ENCODE measurements at places on chromosomes 12 and 14.

GRCh38 chr12:29591140-29592020, 93.9 kb upstream of the OVCH1 start:
- no peak for DNase-seq

GRCh38 chr14:25953532-25954139, 644.2 kb downstream of the NOVA1 start:
- DNase-seq: no peak

DNA sequence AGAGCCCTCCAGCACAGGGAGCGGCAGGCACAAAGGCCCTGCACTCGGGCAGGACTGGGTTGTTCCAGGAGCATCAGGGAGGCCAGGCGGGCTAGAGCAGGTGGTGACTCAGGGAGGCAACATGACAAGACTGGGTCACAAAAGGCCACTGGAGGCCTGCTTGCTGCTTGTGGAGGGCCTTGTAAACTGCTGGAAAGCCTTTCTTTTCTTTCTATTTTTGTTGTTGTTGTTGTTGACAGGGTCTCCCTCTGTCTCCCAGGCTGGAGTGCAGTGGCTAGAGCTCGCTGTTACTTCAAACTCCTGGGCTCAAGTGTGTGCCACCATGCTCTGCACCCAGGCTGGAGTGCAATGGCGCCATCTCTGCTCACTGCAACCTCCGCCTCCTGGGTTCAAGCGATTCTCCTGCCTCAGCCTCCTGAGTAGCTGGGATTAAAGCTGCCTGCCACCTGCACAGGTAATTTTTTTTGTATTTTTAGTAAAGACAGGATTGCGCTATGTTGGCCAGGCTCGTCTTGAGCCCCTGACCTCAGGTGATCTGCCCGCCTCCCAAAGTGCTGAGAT, 11.8 kb upstream of the RCOR1 start:
- DNase-seq: no peak

DNA sequence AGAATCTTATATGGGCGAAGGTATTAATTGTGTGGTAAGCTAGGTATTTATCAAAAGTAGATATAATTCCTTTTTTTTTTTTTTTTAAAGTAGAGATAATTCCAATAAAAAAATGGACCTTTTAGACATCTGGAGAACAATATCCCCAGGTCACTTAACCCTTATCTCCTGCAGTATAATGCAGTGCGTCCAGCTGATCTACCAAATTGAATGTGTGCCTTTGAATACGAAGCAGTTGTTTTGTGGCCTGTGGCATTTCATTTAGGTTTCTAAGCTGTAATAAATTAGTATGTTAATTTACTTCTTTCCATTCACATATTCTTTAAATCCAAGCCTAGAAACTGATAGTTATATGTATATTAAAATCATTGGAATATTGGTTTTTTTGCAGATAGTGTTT, 3.1 kb downstream of the FUT8 start:
- no peak for DNase-seq

DNA sequence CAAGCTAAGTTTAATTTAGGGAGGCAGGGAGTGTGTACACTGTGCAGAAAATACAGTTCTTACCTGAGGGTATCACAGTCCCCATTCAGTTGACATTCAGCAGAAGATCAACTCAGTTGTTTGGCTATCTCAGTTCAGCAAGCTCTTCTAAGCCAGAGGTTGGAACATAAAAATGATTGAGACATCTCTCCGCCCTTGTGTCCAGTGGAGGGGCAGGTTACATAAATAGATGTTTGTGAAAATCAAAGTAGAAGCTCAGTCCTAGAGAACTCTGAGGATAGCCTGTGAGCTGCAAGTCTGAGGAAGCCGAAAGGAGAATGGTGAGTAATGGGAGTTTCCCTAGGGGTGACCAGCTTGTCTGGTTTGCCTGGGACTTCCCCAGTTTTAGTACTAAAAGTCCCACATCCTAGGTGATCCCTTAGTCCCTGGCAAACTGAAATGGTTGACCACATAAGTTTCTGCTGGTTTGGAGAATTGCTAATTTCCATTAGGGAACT, 251.4 kb upstream of the ATP2B1 start:
- DNase-seq: no peak

- no peak for DNase-seq
These were observed 392.9 kb downstream of the ZFP36L1 start for GRCh38 chr14:68399971-68400370.

DNA sequence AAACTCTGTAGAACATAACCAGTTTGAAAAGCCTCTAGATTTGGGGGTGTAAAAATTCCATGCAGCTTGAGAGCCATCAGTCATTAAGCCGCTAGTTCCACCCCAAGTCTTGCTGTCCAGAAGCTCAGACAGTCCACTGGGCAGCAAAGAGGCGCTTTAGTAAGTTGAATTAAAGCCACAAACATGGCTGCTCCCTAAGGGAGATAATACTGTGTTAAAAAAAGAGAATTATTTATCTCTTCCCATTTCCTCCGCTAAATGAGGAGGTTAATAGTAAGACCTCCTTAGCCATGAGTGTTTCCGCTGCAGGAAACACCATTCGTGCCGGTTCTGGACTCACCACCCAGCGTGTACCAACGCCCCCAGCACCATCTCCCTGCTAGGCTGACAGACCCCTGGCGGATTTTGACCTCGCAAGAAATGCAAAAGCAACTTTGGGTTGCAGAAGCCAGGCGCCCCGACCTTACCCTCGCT, 536 bp downstream of the TM7SF3 start:
- DNase-seq: no peak

DNA sequence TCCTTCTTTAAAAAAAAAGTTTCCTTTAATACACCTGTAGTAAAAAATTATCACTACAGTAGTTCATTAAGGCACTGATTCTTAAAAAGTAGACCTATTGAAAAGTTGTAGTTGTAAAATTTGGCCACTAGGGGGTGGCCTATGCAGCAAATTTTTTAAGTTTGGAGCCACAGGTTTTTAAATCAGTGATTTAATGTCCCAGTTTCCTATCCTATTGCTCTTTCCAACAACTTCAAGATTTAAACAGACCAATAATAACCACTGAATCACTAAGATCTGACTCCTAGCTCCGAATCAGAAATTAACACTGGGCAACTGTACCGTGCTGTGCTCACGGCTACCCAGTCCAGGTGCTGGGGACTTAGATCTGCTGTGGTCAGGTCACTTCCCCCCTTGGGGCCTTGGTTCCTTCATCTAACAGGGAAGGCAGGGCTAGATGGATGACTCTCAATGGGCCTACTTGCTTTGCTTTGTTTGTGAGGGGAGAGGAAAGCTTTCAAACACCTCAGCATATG, 279.3 kb downstream of the MED13L start:
- no peak for DNase-seq

DNA sequence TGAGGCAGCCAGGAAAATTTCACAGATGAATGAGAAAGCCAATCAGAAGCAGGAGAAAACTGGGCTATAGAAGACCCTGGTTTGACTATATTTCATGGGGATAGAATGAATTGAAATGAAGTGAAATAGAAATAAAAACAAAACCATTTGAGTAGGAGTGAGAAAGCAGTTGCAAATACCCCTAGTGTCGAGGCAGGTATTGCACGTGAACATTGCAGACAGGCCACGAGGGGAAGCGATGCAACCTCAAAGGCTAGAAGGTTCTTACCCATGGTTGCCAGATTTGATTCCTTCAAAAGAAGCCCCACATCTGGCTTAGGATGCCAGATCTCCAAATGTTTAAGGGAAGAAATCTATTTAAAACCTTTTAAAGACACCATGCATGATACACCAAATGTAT, 648.9 kb downstream of the VRK1 start:
- peak; percentile 26 for DNase-seq

DNA sequence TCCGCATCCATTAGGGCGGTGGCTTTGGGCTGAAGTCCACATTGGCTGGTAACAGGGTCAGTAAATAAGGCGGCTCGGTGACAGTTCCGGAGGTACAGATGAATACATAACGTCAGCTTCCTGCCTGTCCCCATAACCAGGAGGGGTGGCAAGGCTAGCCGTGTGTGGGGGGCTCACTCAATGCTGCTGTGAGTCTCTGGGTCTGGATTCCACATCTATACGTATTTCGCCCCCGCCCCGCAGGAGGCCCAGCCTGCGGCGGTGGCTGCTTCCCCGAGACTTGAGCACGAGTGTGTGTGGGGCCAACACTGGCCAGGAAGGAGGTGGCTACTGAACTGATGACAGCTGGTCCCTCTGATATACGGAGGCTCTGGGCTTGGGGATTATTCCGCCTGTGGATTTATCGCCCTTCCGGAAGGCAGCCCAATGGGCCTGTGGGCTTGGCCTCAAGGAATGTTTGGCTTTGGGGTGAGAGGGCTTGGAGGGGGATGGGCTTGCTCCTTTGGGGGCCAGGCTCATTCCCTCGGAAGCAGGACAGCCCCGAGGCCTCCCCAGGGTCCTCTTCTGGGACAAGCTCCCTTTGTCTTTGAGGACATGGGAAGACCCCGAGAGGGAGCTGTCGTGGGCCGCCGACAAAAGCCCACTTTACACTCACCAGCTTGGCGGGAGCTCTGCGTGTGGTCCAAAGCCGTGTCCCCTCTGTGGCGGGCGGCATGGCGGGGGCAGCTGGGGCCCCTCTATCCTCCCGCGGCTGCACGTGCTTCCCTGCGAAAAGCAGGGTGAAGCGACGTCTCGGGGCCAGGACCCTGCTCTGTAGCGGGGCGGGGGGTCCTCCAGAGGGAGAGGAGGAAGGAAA, 82.1 kb downstream of the KIF26A start:
- DNase-seq: no peak

DNA sequence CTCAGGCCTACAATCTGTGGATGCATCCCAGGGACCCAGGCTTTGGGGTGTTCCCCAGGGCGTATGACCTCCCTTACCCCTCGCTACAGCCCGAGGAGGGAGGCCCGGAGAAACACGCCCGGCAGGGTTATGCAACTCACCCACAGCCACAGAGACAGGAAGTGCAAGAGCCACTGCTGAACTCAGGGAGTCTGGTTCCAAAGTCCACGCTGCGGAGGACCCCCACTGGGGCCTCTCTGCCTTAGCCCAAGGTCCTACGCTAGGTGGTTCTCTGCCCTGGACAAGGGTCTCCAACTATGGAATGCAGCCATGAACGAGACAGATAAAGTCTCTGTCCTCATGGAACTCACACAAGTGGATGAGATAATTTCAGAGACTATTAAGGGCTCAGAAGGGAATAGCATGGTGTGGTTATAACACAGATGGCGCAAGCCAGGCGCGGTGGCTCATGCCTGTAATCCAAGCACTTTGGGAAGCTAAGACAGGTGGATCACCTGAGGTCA, 11.3 kb downstream of the SCARB1 start:
- no peak for DNase-seq

DNA sequence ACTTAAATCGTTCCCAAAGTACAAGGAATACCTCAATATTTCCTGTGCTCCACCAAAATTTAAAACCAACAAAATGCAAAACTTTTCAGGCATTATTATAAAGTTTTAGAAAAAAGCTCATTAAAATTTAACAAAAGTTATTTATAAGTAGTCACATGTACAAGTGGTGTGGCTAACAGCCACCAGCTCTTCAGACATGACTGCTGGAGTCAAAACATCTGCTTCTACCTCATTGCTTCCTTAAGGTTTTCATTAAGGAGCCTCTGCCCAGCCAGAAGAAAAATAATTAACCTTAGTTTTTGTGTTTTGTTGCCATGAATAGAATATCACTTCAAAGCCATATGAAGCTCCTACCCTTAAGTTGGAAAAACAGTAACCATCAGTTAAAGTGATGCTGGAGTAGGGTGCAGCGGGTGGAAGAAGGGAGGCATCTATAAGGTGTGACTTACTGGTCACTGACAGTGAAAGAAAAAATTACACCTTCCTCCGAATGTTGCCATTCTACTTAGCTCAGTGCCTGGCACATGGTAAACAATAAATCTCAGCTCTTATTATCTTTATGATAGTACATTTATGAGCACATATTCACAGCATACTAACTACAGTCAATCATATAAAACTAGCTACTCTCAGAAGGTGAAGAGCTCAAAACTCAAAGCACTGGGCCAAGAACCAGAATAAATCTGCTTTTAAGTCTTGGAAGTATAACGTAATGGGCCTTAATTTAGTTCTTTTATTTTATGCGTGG, 57.7 kb downstream of the GALC start:
- no peak for DNase-seq

GRCh38 chr12:85363382-85364190, 83.6 kb downstream of the ALX1 start:
- DNase-seq: no peak

- no peak for DNase-seq
These were observed 56.8 kb upstream of the RIC8B start for GRCh38 chr12:106717673-106718072.

- no peak for DNase-seq
These were observed 356.9 kb upstream of the STXBP6 start for GRCh38 chr14:25406818-25407217.

- DNase-seq: no peak
These were observed at the start of gene ALX1 for GRCh38 chr12:85280165-85280983. ALX1 (plus strand) TSS chr12:85280220; CDS start chr12:85280262, 42 bp downstream.

- DNase-seq: no peak
These were observed 101.7 kb downstream of the KIF21A start for GRCh38 chr12:39341179-39341578.

DNA sequence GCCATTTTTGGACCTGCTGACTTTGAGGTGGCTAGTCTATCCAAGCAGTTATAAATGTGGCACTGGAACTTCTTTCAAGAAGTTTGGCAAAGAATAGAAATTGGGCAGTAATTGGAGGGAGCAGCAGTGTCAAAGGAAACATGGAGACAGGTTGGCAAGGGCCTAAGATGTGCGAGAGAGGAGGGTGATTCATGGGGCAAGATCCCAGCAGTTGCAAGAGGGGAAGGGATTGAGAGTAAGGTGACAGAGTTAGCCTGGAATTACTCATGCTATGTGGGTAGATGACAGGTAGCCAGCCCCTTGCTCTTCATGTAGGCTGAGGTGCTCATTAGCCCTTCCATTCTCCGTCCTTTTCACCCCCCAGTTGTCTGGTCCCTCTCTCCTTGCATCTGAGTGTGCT, 42.2 kb downstream of the FBXL14 start:
- DNase-seq: no peak

DNA sequence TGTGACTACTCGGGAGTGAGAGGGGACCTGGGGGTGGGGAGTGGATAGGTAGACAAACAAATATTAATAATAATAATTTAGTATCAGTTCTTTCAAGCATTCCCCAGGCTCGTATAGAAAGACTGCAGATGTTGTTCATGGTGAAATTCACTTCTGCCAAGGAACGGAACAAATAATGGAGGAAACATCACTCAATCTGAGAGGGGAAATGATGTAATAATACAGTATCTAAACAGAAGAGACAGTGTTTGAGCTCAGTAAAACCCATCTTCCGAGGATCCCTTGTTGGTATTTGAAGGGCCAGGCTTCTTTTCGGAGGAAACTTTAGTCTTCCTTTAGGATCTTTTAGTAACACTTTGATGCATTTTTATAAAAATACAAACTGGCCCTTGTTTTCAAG, 114.2 kb downstream of the KCNK10 start:
- no peak for DNase-seq

DNA sequence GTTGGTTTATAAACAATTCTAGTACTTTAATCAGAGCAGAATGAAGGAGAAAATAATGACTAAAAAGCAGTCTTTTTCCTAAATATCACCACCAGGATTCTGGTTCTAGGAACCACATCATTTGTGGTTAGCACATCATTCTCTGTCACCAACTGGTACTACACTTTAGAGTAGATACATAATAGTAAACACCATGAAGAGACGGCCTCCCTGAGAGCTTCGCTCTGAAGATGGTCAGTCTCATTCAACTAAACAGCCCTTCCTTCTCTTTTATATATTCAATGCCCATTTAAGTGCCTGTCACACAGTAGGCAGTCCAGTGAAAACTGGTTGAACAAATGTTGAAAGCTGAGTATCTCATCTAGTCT, 10.9 kb downstream of the SLC38A2 start:
- DNase-seq: no peak
